ENCODE measurements at places on chromosomes 5 and 9.
A peak's percentile ranks its signal among the peaks of the same experiment; 100 is the strongest.

GRCh38 chr5:66945389-66946349 lies 250.9 kb downstream of the CD180 start:
- peak; percentile 26 for DNase-seq

GRCh38 chr9:87512311-87512710 lies 14.6 kb downstream of the DAPK1 start:
- no peak for DNase-seq

DNA sequence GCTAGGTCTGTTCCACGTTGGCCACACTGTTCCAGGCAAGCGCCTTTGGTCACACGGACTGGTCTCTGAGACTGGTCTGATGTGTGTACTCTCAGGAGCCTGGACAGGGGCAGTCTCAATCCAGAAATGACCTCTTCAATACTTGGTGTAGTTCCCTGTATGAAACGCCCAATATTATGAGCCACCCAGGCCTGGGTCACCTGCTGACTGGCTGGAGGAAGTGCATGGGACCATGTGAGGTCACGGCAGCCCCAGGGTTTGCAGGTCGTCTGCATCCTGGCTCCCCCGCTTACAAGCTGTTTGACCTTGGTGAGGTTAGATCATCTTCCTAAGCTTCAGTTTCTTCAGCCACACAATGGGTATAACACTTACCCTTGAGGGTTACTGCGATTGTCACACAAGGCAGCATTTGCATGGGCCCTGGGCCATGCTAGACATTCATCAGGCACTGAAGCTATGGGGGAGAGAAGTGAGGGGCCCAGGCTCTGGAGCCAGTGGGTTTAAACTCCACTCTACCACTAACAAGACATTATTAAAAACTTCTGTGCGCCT lies 5.2 kb upstream of the GRHPR start:
- no peak for DNase-seq

DNA sequence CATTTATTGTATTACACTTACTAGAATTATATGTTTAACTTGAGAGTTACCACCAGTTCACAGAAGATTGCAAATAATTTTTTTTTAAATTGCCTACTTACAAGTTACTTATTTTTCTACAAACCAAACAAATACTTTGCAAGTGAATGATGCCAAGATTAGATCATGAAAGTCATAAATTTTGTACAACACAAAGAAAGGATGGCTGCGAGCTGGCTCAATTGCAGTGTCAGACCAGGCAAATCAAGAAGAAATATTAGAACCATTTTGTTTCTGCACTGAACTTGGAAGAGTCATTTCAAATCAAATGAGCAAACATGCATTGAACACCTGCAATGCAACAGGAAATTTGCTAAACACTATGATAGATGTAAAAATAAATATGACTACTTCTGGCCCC lies 97.3 kb downstream of the PLCXD3 start:
- peak; percentile 68 for DNase-seq

GRCh38 chr5:144088206-144089064 lies 82.0 kb downstream of the YIPF5 start:
- DNase-seq, result no peak

GRCh38 chr5:98899456-98899855 lies 29.4 kb downstream of the CHD1 start:
- DNase-seq, result no peak

DNA sequence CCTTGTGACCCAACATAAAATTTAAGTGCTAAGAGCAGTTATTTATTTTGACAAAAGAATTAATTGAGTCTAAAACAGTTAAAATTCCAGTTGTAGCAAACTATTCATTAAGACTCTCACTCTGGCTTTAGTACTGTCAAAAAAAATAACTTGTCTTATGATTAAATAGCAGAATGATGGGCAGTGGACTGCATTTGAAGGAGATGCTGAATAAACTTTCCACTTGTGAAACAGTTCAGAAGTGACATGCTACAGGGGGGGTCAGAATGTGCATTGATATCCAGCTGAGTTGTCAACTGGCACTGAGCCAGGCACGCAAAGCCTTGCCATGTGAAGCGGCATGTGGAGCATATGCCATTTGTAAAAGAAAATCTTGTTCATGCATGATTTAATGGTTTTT lies 76.0 kb downstream of the FCHO2 start:
- peak; percentile 80 for DNase-seq

- peak; percentile 89 for DNase-seq
Measured at GRCh38 chr5:38765399-38765861, 80.4 kb upstream of the OSMR start.

DNA sequence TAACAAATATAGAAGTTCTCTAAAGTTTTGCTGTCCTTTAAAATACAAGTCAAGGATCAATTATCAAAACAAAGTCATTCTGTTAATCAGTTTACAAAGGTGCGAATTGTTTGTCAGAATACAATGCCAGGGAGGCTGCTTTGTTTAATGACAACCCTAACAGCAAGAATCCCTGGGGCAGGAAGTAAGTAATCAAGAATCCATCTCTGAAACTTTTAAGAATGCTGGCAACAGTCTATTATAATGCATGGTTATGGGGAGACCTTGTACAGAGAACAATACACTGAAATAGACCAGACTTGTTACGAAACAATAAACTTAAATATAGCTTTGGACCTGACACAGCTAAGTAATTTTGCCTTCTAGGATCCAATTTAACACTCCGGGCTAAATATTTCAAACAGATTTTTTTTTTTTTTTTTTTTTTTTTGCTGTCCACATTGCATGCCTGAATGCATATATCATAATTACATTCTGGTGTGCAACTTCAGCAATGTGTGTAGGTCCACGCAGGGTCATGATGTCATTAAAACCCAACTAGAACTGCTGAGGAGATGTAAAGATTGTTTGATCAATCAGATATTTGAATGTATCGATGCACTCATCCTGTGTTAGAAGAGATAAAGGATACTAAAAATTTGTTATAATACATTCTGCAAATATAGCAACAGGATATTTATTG lies 421.3 kb downstream of the CETN3 start:
- no peak for DNase-seq

GRCh38 chr5:160961761-160962160 lies 109.8 kb upstream of the ATP10B start:
- no peak for DNase-seq

GRCh38 chr5:57486027-57486602 lies 3.5 kb upstream of the ACTBL2 start:
- DNase-seq, result no peak

DNA sequence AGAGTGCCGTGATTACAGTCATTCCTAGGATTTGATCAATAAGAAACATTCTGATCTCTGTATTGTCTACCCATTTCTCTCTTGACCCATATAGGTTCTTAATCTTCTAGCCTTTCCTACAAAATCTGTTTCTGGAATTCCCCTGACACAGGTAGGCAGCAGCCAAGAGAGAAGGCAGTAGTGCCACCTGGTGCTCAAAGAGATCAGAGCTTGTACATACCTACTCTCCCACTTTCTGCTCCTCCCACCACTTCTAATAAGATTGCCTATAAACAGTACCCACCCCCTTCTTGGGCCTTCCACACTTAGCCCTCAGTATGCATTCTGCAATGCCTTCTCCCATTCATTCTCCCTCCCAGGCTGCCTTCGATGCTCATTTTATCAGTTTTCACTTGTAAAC lies 117.4 kb upstream of the RORB start:
- DNase-seq, result peak; percentile 21

DNA sequence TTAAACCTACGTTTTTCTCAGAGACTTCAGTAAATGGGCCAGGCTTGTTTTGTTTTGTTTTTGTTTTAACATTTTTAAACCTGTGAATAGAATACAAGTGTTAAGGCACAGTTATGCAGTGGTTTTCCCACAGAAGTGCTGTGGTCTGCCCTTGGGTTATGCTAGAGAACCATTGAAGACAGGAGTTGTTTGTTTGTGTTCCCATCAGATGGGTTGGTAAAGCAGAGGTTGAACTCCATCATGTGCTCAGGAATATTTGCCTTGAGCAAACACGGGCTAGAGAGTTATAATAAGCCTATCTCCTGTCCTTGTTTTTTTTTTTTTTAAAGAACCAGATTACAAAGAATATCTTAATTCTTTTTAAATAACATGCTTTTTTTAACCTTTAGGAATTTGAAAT lies 28.5 kb downstream of the RHOBTB3 start:
- peak; percentile 85 for DNase-seq

GRCh38 chr9:15213249-15213648 lies 93.8 kb downstream of the TTC39B start:
- DNase-seq, result no peak

GRCh38 chr5:87653242-87653641 lies 240.5 kb upstream of the CCNH start:
- no peak for DNase-seq

DNA sequence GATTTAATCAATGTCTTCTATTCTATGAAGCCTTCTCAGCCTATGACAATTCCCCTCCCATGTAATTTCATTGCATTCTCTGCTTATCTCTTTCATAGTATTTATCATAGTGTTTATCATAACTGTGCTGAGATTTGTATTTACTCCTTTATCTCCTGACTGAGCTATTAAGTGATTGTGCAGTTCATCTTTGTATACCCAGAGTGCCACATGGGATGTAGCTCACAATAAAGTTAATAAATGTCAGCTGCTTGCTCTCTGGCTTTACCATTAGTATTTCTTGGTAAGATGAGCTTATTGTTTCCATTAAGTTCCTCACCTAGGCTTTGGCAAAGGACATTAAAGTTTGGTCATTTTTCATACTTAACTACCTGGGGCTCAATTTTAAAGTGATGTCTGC lies 275.1 kb upstream of the MPDZ start:
- no peak for DNase-seq

GRCh38 chr5:140293091-140293848 lies 9.6 kb downstream of the PFDN1 start:
- no peak for DNase-seq

DNA sequence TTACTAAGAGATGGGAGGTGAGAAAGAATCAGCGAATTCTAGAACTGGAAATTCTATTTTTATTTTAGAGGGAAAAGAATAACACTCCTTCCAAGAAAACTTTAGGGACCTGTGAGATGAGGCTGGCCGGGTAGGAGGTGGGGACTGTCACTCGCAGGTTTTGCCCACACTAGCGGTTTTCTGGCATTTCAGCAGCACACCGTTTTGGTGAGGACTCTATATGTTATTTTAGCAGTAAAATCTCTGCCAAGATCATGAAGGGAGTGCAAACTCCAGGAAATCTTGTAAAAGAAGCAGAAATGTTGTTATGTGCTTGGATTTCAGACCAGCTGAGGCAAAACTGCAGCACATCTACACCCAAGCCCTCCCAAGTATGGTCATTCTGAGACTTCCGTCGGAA lies 470.6 kb downstream of the PSAT1 start:
- no peak for DNase-seq

DNA sequence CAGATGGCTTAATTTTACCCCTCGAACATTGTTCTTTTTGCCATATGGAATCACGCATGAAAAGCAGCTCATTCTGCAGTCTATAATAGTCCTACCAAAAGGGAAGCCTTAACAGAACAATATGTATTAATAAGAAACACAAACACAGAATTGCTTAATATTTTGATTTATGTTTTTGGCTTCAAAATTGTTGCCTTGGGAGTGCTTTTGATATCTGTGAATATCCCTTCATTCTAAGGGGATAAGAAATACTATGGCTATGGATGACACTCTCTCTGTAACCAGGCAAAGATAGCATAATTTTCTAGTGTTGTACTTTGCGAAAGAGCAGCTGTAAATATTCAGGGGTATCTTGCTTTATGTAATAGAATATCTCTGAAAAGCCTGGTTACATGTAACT lies 26.3 kb upstream of the CFAP95 start:
- DNase-seq, result no peak

DNA sequence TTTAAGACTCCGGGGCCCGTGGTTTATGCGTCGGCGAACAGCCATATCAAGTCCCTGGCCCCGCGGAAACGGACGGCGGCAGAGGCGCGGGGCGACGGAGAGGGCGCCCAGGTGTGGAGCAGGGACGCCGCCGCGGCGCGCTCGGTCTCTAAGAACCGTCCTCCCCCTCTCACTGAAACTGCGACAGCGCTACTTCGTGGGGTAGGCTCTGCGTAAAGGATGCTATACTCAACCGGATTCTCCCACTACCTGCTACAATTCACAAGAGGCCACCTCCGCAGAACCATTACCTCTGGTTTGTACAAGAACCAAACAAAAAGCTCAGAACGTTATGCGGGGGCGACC lies 404 bp downstream of the MRNIP start:
- peak; percentile 47 for DNase-seq

DNA sequence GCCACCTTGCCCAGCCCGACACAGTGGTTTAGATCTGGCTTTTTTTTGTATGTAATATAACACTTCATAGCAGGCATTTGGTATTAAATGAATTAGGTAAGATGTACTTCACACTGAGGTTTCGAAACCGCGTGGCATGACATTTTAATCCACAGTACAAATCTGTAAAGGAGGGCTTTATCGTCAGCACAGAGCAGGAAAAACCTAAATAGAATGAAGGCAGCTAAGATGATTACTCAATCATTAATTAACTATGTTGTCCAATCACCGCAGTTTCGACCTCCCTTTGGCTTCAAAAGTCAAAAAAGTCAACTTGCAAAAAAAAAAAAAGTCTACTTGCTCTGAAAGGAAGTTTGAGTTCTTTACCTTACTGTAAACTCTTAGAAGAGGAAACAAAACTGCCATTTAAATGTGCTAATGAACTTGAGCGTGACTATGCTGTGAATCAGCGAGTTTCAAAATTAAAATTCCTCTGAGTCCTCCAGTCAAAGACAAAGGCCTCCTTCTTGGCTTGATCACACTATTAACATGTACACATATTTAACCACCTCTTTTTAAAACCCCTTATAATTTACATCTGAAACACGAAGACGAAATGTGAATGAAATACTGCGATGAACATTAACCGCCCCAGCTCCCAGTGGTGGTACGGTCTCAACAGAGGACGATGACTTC lies 698 bp upstream of the SEC24A start:
- peak; percentile 70 for DNase-seq

- no peak for DNase-seq
Measured at GRCh38 chr5:79581535-79581934, 30.7 kb upstream of the TENT2 start.

DNA sequence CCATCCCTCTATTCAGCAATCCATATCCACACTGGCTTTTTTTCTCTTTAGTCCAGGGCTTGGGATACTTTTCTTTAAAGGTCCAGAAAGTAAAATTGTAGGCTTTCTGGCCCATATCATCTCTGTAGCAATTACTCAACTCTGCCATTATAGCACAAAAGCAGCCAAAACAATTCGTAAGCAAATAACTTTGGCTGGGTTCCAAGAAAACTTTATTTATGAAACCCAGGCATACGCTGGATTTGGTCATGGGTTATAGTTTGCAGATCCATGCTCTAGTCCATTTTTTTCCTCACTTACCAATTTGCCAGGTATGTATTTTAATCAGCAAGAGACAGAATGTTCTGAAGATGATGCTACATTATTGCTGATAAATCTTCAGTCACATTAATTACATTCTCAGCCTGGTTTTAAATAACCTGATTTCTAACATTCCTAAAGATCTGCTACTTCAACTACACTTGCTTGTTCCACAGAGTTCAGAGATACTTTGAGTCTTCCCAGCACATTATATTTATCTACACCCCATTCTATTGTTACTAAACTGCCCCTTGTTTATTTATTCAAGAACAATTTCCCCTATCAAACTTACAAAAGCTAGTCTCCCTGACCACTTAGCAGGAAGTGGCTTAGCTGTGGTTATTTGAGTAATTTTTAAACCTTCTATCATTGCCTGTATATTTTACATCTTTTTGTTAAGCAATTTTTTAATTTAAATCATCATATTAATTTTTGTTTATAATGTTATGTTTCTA lies 161.0 kb downstream of the ISL1 start:
- DNase-seq, result peak; percentile 20

Data from M059J (cell line).